M059J (cell line): ENCODE measurements at places on chromosomes 6 and 20. TPM values are rescaled to one million over a fixed set of nuclear protein-coding genes. Genes with fewer than 3 reads are reported as not detected.

GRCh38 chr6:151233731-151234130 lies 6.0 kb upstream of the AKAP12 start:
- DNase-seq: no peak

GRCh38 chr6:168042426-168043192 lies 36.4 kb downstream of the FRMD1 start:
- DNase-seq: no peak

GRCh38 chr6:159716247-159717096 lies 10.8 kb upstream of the WTAP start:
- peak; percentile 89 for DNase-seq

DNA sequence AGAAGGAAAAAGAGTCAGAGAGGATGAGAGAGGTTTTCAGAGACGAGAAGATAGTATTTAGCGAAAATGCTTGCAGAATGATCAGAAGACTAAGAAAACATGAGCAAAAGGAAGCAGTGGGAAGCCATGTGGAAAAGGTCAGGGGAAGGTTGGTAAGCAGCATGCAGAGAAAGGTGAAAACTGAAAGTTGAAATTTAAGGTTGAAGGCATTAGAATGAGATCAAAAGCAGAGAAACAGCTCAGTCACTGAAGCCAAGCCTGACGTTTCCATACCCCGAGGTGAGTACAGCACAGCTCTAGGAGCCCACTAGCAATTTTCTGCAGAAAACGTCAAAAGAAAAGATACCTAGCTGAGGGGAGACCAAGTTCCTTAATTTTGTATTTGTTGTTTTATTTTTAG lies 19.1 kb upstream of the TFB1M start:
- no peak for DNase-seq

- peak; percentile 21 for DNase-seq
These were observed 95.5 kb downstream of the GJA10 start for GRCh38 chr6:89989742-89990141.

DNA sequence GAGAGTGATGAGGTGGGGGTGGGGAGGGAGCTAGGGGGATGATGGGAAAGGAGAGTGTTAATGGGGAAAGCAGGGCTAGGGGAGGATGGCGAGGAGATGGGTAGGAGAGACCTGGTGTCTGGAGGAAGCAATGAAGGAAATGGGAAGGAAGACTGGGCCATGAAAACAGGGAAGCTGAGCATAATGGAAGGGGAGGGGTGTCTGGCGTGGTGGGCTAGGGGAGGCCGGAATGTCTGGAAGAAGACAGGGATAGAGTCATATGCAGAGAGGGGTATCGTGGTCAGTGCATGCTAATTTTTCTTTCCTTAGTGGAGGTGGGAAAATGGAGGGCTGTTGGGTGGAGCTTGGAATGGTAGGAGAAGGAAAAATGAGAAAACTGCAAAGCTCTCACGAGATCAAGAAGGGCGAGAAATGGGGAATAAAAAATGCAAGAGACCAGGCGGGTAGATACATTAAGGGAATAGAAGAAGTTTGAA lies 423 bp downstream of the KLHDC3 start:
- peak; percentile 42 for DNase-seq

DNA sequence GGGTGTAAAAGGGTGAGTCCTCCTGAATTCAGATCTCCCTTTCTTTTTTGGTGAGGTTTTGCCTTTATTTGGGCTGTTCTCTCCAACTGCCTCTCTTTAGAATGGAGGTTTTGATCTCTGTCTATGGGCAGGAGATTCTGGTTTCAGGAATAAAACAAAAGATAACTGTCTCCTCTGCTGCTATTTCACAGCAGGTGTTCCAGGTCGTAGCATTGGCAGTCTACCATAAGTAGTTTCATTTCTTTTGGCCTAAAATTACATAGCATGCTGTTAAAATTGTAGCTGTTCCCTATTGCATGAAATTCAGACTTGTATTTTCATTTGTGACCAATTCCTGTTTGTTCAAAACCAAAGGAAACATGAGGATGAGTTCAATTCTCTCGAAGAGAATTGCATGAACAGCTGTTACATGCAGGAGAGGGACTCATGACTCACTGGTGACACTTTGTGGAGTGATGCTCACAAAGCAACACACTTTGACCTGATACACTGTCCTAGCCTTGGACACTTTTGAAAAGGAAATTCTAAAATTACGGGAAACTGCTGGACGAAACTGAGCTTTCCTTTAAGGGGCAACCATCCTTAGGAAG lies 76.8 kb upstream of the SIRPG start:
- DNase-seq: peak; percentile 70

DNA sequence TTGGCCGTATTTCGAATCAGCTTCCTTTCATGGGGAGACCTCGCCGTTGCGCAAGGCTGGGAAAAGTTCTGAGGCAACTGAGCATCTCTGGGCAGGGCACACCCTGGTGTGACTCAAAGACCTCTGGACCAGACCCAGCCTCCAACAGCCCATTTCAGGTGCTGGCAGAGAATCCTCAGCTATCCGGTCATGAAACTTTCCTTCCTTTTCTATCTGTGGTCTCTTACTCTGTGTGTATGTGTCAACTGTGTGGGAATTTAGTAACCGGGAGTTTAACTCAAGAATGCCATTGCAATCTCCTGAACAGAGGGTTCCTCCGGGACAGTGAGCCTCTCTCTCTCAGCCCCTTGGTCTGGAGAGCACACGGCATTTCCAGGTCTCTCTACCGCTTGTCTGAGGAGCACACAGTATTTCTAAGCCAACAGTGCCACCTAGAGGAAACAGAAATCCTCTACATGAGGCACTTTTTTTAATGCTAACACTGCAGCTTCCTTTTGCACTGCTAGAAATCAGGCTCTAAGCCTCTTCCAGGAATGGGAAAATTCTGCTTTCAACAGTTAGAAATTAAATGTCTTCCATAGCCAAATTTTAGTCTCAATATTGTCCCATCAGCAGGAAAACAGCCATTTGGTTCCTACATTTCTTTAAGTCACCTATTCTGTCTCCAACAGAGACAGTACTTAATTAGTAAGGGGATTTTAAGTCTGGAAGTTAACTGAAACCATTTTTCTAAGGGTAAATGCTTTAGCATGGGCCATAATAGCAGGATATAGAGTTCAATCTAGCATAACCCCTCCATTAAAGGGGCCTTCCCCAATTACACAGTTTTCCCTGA lies 32.7 kb downstream of the PLN start:
- peak; percentile 15 for DNase-seq

DNA sequence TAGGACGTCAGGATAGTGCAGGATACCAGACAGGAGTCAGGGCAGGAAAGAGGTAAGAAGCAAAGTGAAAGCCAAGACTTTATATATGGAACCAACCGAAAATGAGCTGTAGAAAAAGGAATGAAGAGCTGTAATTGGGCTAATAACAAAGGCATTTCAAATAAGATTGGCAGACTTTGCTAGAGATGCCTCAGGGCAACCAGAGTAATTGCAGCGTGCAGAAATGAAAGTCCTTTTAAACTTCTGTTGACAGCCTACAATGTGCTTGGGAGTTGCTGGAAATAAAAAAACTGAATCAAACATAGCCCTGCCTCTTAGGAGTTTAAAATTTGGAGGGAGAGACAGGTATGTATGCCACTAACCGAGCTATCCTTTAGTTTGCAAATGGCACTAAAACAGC lies 56.4 kb upstream of the NKX2-4 start:
- peak; percentile 86 for DNase-seq

GRCh38 chr6:131387562-131388447 lies 185.2 kb upstream of the ARG1 start:
- no peak for DNase-seq

DNA sequence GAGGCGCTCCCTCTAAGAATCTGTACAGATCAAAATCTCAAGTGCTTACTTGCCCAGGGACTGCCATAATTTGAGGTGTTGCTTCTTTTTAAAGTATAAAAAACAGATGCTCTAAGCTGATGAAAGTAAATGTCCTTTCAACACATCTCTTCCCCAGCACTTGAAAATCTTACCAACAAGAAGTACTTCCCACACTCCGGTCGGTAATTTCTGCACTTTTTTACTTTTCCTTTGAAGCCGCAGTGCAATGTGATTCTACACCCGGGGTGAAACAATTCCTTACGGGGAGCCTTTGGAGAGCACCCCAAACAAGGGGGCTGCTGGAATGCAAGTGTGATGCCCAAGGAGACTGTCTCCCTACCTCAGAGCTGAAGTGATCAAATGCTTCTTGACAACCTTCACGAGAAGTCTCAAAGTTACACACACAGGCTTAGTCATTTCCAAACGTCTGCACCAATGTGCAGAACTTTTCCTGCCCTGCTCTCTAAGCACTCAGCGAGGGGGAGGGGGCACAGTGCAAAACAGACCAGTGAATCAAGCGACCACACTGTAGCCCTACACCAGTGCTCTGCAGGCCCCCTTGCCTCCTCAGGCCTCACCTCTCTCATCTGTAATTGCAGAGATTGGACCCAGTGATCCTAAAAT lies 56.7 kb downstream of the ATXN1 start:
- DNase-seq: peak; percentile 83

DNA sequence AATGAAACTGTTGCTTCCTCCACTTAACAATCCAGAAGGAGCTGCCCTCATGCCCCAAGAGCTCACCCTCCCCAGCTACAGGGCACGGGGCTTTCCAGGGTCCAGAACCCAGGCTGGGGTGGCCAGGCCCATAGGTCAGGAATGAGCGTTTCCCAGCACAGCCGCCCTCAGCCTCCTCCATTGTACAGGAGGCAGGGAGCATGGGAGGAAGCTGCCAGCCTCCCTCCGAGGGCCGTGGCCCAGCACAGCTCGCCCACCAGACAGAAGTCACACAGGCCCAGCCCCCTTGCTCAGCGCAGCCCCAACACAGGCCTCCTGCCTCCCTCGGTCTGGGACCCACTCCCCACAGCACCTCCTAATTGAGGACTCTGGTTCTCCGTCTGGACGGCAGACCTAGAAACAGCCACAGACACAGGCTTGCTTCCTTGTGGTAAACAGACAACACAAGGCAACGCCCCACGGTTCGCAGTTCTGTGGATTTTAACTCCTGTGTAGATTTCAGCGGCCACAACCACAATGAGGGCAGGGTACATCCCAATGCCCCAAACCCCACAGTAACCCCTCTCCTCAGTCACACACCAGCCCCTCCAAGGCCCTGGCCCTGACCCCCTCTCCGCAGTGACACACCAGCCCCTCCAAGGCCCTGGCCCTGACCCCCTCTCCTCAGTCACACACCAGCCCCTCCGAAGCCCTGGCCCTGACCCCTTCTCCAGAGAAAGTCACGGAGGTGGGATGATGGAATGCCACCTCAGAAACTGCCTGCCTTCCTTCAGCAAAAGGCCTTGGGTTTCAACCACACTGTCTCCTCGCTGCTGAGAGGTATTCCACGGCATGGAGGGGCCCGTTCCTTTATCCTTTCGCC lies 173.5 kb downstream of the DLL1 start:
- DNase-seq: no peak

DNA sequence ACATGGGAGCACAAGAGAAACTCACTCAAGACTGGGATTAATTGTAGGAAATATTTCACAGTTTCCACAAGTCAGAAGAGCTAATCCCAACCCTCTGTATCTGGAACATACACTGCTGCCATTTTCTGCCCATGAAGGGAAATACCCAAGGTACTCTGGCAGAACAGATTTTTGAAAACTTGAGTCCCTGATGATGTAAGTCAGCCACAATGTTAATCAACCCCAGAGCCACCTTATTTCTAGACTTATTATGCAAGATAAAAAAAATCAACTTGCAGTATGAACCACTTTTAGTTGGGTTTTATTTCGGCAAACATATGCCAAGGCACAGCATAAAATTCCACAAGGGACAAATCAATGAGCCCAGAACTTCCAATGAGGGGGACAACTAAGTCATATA lies 141.5 kb downstream of the LY86 start:
- no peak for DNase-seq

DNA sequence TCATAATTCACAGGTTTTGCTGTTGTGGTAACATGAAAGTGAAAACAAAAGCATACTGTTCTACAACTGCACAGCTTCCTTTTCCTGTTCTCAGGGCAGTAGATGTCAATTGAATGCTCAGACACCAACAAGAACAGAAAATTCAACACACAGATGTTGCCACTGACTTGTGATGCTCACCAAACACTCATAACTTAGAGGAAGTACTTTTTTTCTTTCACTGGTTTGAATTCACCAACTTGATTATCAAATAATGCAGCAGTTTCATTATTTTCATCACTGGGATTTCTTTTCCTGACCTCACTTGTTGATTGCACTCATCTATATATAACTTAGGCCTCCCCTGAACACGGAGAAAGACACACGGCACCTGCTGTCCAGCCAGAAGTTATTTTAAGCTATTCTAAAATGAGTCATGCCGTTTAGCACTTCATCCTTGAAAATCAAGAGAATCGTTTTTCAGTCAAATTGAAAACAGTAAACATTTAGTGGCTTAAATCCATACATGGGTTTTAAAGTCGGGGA lies 949 bp downstream of the TXLNB start:
- DNase-seq: peak; percentile 61

- no peak for DNase-seq
These were observed 113.6 kb upstream of the CCDC28A start for GRCh38 chr6:138659998-138660397.

- DNase-seq: no peak
These were observed 16.0 kb downstream of the ATRN start for GRCh38 chr20:3486850-3487249.

DNA sequence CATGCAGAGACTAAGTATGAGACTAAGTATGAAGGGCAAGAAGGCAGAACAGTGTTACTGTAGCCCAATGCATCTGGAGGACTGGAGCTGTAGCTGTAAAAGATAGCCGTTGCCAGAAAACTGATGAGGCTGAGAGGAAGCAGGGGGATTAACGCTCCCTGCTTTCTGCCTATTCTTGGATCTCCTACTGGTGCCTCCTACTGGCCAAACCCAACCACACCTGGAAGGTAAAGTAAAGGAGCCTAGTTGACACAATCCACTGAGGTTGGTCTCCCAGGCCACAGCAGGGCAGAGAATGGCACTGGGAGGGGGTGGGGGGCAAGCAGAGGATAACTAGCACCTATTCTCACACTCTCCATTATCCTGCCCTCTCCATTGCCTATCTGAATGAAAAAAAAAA lies 105.0 kb upstream of the MRPS10 start:
- no peak for DNase-seq

DNA sequence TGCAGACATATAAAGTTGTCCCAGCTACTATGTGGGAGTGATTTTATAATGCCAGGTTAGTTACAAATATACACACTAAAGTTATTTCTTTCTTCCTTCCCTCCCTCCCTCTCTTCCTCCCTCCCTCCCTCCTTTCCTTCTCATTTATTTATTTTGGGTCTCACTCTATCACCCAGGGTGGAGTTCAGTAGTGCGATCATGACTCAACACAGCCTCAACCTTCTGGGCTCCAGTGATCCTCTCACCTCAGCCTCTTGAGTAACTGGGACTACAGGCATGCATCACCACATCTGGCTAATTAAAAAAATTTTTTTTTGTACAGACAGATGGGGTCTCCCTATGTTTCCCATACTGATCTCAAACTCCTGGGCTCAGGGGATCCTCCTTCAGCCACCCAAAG lies 59.2 kb downstream of the PHF20 start:
- peak; percentile 76 for DNase-seq

GRCh38 chr6:156741287-156742073 lies 35.7 kb upstream of the ARID1B start:
- no peak for DNase-seq

VSTM2L gene
- total RNA-seq: 1.0 and 4.2 TPM in 2 replicates

NUS1 gene
- 7.4 and 18.8 TPM in 2 replicates for total RNA-seq

EDN3 gene
- not detected in 2 replicates for total RNA-seq

SMIM28 gene
- not detected in 2 replicates for total RNA-seq

KCNB1 gene
- total RNA-seq: not detected in 2 replicates

C6orf163 gene
- total RNA-seq: not detected in 2 replicates

SLC17A3 gene
- total RNA-seq: not detected in 2 replicates

COX4I2 gene
- not detected in 2 replicates for total RNA-seq

LAMP5 gene
- 0.12 and 0.54 TPM in 2 replicates for total RNA-seq

OPRL1 gene
- 0.59 TPM in 1 of 2 replicates, not detected in the other for total RNA-seq

SLC22A16 gene
- 0.42 TPM in 1 of 2 replicates, not detected in the other for total RNA-seq

PRICKLE4 gene
- total RNA-seq: 0.12 and 0.30 TPM in 2 replicates

CST4 gene
- 1.1 TPM in 1 of 2 replicates, not detected in the other for total RNA-seq

MTFR2 gene
- 12.0 and 12.4 TPM in 2 replicates for total RNA-seq
